ENCODE measurements at places on chromosomes 6 and 20.
A peak's percentile ranks its signal among the peaks of the same experiment; 100 is the strongest.

GRCh38 chr6:43972913-43973300, 154.3 kb downstream of the MRPL14 start:
- H3K4me3 ChIP-seq = no peak overlapping the region
- no peaks in the 10 kb centered on the region for H3K36me3 ChIP-seq
- no peaks in the 10 kb centered on the region for H3K27me3 ChIP-seq
- H3K4me1 ChIP-seq = no peaks in the 10 kb centered on the region

DNA sequence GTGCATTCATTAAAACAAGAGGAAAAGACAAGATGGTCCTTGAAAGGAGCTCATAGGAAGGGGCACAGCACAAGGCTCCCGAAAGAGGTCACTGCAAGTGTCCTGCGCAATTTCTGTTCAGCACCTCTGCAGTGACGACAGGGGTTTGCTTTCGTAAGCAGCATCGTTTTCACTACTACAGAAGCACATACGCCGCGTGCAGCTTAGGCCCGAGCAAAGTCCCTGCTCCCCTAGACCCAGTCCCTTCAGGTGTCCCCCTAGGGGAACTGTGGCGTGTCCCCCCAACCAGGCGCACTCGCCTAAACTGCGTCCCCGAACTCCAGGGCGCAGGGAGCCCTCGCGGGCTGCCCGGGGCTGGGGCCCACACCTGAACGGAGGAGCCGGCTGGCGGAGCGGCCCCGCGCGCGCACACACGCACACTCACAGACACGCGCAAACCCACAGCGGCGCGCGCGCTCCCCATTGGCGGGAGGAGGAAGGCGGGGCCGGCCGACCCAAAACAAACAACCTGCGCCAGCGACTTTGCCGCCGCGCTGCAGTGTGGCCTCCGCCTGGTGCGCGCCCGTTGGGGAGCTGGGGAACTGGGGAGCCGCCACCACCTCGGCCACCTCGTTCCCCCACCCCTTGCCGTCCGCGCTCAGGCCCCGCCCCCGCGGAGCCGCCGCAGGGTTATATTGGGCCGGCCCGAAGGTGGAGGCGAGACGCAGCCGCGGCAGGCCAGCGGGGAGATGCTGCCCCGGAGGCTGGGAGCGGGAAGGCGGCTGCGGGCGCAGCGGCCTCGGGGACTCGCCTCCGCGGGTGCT, at the start of gene FOXQ1:
Gene FOXQ1 (plus strand): TSS at position 699 of the 803 bp plus-strand sequence. CDS start 607 bp downstream, outside the sequence.
- no peak for DNase-seq
- H3K4me1 ChIP-seq = peaks cover 2% of the 10 kb centered on the region
- H3K36me3 ChIP-seq = no peaks in the 10 kb centered on the region
- H3K27ac ChIP-seq = no peak within 1 kb of the TSS
- H3K4me3 ChIP-seq = peak within 1 kb of the TSS; percentile 14

GRCh38 chr20:33561692-33562601, 72.1 kb downstream of the CBFA2T2 start:
- H3K36me3 ChIP-seq = no peaks in the 10 kb centered on the region
- H3K4me1 ChIP-seq = peaks cover 4% of the 10 kb centered on the region
- H3K27me3 ChIP-seq = no peaks in the 10 kb centered on the region

DNA sequence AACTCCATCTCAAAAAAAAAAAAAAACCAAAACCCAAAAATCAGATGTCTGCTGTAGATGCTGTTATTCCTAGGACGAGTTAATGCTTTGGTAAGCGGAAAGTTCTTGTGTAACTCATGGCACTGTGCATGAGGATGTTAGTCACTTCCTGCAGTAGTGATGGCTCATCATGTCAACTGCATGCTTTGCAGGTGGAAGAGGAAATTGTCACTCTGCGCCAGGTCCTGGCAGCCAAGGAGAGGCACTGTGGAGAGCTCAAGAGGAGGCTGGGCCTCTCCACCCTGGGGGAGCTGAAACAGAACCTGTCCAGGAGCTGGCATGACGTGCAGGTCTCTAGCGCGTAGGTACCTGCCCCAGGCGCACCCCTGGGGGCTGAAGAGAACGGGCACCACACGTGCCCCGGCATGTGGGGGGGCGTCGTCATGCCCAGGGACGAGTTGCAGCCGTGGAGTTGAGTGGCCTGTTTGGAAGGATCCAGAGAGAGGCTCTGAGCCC, 8.5 kb downstream of the TPD52L2 start:
- no peaks in the 10 kb centered on the region for H3K36me3 ChIP-seq
- H3K27me3 ChIP-seq = no peaks in the 10 kb centered on the region
- no peak overlapping the region for H3K4me3 ChIP-seq
- H3K27ac ChIP-seq = no peak overlapping the region

DNA sequence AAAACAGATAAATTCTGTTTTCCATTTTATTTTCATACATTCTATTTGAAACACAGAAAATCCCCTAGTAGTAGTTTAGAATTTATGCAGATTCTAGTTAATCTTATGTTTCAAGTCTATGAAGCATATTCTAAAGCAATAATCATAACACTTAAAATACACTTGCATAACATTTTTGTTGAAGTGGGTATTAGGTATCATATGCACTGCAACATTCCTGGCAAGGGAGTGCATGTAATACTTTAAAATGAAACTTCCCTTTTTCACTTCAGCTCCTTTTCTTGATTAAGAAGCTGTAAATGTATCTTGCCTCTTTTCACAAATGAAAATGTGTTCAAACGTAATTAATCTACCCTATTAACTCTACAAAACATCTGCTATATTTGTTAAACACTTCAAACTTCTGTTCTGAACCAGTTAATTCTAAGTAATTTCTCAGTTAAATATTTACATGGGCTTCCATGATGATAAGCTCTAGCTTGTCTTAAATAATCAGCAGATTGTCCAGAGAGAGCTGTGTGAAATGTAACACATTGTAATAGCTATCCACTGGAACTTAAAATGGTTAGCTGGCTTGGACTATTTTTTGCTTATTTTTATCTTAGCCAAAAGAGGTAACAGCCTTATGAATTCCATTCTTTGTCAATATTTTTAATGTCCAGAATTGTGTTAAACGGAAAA, 192.8 kb downstream of the COL19A1 start:
- no peak for DNase-seq
- no peak overlapping the region for H3K4me3 ChIP-seq
- H3K27ac ChIP-seq = no peak overlapping the region
- H3K36me3 ChIP-seq = no peaks in the 10 kb centered on the region
- H3K27me3 ChIP-seq = no peaks in the 10 kb centered on the region
- H3K4me1 ChIP-seq = no peaks in the 10 kb centered on the region

DNA sequence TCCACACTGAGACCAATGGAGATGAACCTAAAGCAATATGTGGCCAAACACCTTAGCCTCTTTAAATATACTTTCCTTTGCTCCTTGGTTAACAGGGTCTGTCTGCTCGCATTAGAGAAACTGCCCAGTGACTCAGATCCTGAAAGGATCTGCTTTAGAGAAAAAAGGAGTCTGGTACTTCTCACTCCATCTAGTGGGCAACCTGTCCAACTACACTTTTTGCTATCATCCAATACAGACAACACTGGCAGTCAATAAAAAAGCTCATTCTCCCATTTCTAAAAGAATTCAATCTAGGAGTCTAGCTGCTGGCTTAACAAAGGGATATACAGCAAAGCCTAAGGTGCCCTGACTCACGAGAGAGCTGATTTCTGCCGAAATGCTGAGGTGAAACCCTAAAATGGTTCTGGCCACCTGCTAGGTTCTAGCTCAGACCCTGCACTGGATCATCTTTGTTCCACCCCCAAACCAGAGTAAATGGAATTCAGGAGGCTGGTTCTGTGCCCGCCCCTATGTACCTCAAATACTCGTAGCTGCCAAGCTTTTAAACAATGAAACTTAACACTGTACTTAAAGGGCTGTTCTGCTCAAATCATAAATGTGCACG, 11.5 kb downstream of the GNL1 start:
- H3K4me3 ChIP-seq = no peak overlapping the region
- no peak overlapping the region for H3K27ac ChIP-seq
- no peaks in the 10 kb centered on the region for H3K27me3 ChIP-seq
- no peak for DNase-seq

GRCh38 chr20:2840967-2841531, 504 bp downstream of the VPS16 start:
- no peaks in the 10 kb centered on the region for H3K27me3 ChIP-seq
- H3K4me1 ChIP-seq = peaks cover 4% of the 10 kb centered on the region
- H3K4me3 ChIP-seq = peak overlapping the region; percentile 99
- peak overlapping the region; percentile 84 for H3K27ac ChIP-seq
- DNase-seq = peak; percentile 62
- no peaks in the 10 kb centered on the region for H3K36me3 ChIP-seq

DNA sequence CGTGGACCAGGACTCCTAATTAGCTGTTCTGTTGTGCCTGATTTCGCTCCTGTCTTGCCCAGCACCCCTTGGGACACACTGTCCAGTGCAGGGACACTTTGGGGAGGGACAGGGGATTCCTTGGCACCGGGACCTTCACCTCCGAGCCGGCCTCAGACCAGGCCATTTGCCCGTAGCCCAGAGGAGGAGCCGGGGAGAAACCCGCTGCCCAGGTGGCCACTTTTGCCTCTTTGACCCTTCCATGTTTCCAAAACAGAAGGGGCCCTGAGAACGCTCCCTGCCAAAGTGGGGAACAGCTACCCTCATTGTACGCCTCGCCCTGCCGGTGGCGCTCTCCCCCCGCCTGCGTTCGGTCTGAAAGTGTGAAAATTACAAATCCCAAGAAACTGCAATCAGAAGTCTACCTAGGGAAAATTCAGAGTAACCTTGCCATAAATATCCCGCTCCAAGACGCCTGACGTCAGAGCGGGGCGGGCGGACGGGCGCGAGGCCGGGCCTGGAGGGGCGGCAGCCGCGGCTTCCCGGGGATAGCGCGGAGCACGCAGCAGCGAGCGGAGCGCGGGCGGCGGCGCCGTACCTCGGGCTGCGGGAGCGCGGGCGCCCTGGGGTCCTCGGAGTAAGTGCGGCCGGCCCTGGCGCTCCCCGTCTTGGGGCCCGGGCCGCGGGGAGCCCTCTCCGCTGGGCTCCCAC, at the start of gene DAAM2:
Gene DAAM2 (plus strand): TSS at position 527 of the 690 bp plus-strand sequence. CDS start 63,927 bp downstream, outside the sequence.
- H3K36me3 ChIP-seq = no peaks in the 10 kb centered on the region
- H3K27me3 ChIP-seq = no peaks in the 10 kb centered on the region
- peak within 1 kb of the TSS; percentile 87 for H3K27ac ChIP-seq
- peak within 1 kb of the TSS; percentile 64 for H3K4me3 ChIP-seq

DNA sequence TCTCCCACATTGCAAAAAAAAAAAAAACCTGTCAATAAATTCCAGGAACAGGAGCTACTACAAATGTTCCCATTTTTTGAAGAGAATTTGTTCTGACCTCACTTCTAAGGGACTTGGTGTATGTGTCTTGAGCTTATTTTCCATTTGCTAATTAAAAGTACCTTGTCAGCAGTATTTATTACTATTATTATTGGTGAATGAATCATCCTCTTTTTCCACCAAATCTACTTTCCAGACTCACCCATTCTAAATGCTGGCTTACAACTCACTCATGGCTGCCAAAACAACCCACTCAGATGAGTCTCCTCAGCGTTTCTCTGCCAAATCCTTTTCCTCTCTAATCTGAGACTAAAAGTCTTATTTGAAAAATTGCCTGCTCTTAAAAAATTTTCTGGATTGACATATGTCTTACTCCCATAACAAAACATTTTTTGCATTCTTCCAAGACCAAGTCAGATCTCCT, 33.2 kb upstream of the TASP1 start:
- H3K27me3 ChIP-seq = no peaks in the 10 kb centered on the region
- no peaks in the 10 kb centered on the region for H3K4me1 ChIP-seq
- no peak overlapping the region for H3K27ac ChIP-seq
- H3K36me3 ChIP-seq = no peaks in the 10 kb centered on the region
- no peak overlapping the region for H3K4me3 ChIP-seq
